ENCODE measurements at places on chromosomes 1 and 21. TPM values are rescaled to one million over a fixed set of nuclear protein-coding genes. Genes with fewer than 3 reads are reported as not detected.

- no peak for DNase-seq
These were observed at the start of gene CTSK for GRCh38 chr1:150808121-150808520. TSS of gene CTSK (minus strand) at chr1:150808260. CDS start at chr1:150806805, 1,455 bp downstream.

- no peak for DNase-seq
These were observed 19.0 kb upstream of the PTPN14 start for GRCh38 chr1:214570442-214570841.

GRCh38 chr1:59552007-59552406, 255.1 kb downstream of the FGGY start:
- no peak for DNase-seq

GRCh38 chr1:32989160-32990050, 24.8 kb upstream of the RNF19B start:
- no peak for DNase-seq

DNA sequence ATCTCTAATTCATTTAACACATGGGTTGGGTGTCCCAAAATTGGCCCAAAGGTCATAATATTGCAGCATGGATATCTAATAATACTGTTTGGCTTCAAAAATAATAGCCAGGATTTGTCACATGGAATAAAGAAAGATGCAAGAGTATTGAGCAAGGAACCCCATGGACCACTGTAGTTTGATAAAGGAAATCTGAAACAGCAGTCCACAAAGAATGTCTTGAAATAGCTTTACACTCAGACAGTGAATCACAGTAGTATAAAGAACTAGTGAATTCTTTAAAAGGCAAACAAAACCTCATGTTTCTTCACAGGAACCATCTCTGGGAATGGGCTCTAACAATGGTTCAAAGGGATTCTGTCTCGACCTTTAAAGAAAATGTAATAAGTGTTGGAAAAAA, 576.1 kb upstream of the ZRANB2 start:
- no peak for DNase-seq

GRCh38 chr1:149845416-149845815, 54.0 kb upstream of the BOLA1 start:
- no peak for DNase-seq

GRCh38 chr1:183218971-183219615, 33.0 kb downstream of the LAMC2 start:
- DNase-seq, result peak; percentile 64

DNA sequence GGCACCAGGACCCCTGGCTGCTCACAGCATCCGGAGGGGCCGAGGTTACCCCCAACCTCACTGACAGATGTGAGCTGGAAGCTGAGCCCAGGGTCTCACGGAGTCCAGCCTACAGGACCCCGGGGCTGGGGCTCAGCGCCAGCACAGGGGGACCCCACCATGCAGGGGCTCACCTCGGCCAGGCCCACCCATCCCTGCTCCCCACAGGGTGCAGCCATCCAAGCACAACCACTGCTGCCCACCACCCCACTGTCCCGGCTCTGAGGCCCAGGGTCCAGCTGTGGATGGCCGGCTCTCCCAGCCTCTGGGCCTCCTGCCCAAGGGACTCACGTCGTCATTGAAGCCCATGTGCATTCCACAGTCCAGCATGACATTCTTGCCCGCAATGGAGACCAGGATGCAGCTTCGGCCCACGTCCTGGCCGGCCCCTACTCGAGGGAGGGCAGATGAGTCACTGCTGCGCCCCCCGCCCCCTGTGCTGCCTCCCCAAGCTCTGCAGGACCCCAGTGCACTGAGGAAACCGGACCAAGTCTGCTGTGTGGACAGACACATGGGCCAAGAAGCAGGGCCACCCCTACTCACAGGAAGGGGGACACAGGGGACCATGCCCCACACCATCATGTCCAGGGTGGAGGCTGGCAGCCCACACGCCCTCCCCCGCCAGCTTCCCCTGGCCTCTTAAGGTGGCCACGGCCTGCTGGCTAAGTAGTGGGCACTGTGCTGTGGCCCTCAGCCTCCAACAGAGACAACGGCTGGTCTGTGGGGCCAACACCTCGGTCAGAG, 3.6 kb downstream of the INTS11 start:
- no peak for DNase-seq

GRCh38 chr1:41374711-41375110, 13.5 kb downstream of the FOXO6 start:
- no peak for DNase-seq

DNA sequence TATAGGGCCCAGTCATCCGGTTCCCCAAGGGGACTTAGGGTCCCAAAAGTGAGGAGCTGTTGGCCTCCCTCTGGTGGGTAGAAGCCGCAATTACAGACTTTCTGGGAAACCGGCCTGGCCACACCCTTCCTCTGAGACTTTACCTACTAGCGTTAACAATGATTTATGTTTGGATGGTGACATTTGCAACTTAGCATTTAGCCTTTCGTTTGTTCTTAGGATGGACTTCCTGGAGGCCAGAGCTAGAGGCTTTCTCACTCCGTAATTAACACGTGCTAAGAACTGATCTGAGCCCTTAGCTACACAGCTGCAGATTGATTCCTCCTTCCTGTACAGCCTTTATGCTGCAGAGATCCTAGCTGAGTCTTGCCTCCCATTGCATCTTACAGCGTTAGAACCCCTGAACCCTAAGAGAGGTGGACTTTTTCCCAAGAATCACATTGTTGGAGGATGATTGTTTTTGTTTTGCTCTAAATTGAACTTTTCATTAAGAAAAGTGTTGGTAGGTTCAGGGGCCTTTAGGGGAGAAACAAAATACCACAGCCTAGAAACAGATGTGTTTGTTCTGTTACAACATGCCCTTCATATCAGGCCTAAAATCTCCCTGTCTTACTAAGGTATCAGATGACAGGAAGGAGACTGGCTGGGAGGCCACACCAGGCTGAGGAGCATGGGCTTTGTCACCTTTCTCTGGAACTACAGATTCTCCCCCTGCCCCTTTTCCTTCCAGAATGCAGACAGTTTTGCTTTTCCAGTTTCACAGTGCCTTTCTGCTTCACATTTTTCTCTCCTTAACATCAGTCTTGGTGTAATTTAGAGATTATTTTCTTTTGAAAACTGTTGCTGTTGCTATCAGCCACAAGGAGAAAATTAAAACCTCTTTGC, 1.9 kb downstream of the S100A11 start:
- DNase-seq, result no peak

- no peak for DNase-seq
These were observed 6.1 kb downstream of the POMGNT1 start for GRCh38 chr1:46192171-46192570.

DNA sequence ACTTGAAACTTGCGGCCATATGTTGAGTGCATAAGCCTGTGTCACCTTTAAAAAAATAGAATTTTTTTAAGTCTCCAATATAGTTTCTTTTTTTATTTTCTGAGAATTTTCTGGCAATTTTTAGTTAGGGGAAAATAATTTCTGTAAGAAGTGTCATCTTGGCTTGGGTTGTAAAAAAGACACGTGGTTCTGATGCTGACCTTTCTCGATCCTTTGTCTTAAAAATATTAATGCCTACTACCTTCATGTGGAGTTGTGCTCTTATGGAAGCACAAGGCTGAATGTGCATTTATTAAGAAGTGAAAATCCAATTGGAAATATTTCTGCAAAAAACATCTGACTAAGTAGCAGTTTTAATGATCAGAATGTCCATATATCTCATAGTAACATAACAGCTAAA, 3.5 kb downstream of the ELAVL4 start:
- DNase-seq, result no peak

DNA sequence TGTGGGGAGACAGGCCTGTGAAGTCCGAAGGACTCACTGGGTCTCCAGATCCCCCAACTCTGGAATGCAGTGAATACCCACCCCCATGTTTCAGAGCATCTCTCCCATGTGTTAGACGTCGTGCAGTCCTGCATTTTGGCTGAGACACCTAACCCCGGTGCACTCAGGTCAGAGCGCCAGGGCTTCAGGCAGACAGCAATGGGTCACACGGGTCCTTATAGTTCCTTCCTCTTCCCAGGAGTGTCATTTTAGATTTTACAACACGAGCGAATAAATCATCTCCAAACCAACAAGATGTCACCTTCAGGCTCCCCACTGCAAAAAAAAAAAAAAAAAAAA, 5.1 kb downstream of the PRRX1 start:
- no peak for DNase-seq

DNA sequence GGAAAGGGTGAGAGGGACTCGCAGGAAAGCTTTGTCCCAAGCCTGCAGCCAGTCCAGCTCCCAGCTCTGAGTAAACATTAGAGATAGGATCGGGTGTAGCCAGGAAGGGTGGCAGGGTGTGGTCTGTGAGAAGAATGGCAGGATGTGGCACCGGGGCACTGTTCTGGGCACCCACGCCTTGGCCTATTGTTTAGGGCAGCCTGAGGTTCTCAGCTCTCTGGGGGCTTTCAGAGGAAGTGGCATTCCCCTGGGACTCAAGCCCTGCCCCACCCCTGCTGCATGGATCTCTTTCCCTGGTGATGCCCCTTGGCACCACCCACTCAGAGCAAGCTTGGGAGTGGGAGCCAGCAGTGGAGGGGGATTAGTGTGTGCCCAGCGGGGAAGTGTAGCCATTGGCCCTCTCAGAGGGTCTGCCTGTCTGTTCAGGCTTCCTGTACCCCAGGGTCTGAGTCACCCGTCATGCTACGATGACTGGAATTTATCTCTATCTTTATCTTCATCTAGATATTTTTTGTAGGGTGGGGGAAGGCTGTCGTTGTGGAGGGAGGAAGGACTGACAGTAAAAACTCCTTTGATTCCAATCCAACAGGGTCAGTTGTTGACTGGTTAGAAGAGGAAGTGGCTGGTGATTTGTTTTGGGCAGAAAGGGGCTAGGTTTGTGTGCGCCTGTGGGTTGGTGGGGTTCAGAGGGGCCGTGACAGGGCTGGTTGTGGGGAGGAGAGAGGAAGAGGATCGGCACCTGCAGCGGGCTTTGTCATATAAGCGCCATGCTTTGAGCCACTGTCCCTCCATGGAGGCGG, 31.6 kb downstream of the SOX13 start:
- DNase-seq, result no peak

DNA sequence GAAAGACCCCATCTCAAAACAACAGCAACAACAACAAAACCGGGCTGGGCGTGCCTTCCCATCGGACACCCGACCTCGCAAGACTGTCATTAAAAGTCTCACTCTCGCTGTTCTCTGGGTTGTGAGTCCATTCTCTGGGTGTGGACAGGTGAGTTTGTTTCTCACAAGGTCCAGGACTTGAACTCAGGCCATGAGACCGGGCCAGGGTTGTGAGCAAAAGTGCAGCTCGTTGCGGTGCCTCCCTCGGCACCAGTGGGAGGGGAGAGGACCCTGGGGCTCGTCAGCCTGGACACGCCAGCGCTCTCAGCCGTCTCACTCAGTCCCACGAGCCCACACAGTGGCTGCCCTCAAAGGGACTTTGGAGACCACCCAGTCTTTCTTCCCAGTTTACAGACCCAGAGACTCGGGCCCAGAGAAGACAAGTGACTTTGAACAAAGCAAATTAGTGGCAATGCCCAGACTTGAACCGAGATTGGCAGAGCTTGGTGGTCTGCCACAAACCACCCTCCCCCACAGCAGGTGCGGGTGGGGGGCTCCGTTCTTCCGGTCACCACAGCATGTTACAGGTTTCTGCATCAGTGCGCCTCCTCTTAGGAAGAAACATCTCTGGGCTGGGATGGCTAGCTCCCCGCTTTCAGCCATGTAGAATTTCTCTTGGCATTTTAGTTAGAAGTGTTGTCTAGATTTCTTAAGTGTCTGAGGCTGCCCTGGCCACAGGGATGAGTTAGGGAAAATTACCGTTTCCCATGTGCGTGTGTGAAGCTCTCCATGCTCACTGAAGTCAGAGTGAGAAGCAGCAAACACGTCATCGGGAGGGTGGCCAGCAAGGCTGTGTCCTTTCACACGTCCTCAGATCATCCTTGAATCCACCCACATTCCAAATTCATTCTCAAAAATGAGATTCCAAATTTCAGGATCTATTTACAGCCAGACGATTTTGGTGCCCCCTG, 28.3 kb downstream of the LRRC3 start:
- no peak for DNase-seq

GRCh38 chr1:151638812-151639211, 27.0 kb downstream of the SNX27 start:
- no peak for DNase-seq

DNA sequence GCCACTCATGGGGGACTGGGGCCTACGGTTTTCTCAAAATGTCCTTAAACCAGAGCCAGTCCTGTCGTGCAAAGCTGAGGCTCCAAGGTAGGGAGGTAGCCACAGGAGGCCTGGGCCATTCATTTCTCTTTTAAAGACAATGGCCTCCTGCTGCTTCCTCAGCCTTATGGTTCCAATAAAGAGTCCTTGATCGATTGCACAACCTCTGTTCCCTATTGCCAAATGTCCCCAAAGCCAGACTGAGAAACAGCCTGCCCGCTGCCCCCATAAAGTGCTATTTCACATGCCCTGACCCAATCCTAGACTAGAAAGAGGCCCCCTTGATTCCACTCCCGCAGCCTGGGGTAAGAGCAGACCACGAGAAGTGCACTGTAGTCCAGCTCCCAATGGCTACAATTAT, 166.7 kb downstream of the CLIC6 start:
- no peak for DNase-seq

DNA sequence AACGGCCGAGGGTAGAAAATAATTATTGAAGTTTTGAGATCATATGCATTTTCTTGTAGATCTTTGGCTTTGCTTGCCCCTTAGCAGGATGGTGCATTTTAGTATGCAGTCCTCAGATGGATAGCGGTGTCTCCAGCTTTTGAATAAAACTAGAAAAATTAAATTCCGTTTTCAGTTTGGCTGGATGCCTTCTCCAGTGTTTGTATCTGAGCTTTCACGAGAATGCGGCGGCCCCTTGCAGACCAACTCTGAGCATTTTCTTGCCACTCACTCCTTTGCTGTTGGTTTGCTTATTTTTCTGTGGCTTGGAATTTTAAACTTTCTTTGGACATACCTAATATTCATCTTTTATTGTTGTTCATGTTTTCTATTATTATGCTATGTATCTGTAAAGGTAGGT, 192.6 kb downstream of the NFIA start:
- DNase-seq, result no peak

- no peak for DNase-seq
These were observed 47.6 kb downstream of the SSBP3 start for GRCh38 chr1:54358503-54359168.

- DNase-seq, result no peak
These were observed 67.7 kb downstream of the GPATCH2 start for GRCh38 chr1:217563179-217563578.

- no peak for DNase-seq
These were observed 12.3 kb downstream of the FAM3B start for GRCh38 chr21:41328660-41329607.

DNA sequence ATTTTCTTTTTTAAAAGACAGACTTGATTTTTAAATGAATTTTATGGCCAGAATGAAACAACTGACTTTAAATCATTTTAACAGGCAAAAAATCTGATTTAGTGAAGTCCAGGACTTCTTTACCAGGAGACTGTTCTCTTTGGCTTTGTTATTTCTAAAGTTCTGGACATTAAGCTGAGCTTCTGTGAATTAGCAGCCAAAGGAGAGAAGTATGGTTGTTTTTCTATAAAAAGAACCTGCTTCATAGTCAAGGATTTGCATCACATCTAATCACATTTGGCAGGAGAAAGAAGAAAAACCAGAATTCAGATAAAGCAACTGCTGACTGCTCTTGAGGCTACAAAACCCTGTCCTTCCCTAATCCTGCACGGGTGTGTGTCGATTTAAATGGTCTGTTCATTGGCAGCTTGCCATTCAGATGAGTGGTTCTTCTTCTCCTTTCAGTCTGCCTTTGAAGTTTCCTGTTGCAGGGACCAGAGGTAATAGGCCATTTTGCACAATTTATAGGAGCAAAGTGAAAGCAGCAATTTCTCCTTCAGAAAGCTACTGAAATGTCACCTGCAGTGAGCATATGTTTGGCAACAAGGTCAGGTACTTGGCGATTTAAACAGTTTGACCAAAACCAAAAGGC, 215.4 kb downstream of the OLFM3 start:
- DNase-seq, result peak; percentile 17

The F3 gene
- 9.7 TPM for total RNA-seq

The LCE1A gene
- not detected for total RNA-seq

The MROH9 gene
- total RNA-seq, result not detected

The ANKRD65 gene
- 5.8 TPM for total RNA-seq

The CBS gene
- total RNA-seq, result 9.2 TPM
